ENCODE measurements at places on chromosomes 1 and 21.
A peak's percentile ranks its signal among the peaks of the same experiment; 100 is the strongest.

- no peak for DNase-seq
Measured at GRCh38 chr1:158694596-158694995, 5.9 kb downstream of the OR6K2 start.

GRCh38 chr1:203324105-203325025 lies 19.0 kb downstream of the BTG2 start:
- DNase-seq: no peak

DNA sequence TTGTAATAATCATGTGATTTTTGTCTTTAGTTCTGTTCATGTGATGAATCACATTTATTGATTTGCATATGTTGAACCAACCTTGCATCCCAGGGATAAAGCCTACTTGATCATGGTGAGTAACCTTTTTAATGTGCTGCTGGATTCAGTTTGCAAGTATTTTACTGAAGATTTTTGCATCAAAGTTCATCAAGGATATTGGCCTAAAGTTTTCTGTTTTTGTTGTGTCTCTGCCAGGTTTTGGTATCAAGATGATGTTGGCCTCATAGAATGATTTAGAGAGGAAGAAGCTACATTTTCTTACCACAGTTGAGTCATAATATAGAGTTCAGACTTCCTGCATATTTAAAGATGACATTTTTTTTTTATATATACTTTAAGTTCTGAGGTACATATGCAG lies 455.9 kb downstream of the PLPP3 start:
- DNase-seq: peak; percentile 36

DNA sequence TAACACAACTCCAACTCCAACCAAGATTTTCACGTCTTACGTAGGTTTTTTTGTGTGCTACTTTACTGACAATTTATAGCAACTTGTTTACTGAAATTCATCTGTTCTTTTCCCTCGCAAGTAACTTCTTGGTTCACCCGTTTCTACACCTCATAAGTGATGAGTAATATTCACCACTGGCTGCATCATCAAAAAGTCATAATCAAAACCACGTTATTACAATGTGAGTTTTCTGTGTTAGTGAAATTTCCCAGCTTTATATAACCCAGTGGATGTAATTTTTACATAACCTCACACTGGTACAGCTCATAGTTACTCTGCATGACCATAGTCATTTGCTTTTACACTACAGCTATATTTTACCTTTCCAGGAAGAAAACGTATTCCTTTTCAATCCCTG lies 401.1 kb upstream of the LYPLAL1 start:
- peak; percentile 55 for DNase-seq

GRCh38 chr1:156387870-156388173 lies 18.8 kb downstream of the RHBG start:
- DNase-seq: no peak

GRCh38 chr1:162091681-162092524 lies 22.4 kb downstream of the NOS1AP start:
- DNase-seq: peak; percentile 17

DNA sequence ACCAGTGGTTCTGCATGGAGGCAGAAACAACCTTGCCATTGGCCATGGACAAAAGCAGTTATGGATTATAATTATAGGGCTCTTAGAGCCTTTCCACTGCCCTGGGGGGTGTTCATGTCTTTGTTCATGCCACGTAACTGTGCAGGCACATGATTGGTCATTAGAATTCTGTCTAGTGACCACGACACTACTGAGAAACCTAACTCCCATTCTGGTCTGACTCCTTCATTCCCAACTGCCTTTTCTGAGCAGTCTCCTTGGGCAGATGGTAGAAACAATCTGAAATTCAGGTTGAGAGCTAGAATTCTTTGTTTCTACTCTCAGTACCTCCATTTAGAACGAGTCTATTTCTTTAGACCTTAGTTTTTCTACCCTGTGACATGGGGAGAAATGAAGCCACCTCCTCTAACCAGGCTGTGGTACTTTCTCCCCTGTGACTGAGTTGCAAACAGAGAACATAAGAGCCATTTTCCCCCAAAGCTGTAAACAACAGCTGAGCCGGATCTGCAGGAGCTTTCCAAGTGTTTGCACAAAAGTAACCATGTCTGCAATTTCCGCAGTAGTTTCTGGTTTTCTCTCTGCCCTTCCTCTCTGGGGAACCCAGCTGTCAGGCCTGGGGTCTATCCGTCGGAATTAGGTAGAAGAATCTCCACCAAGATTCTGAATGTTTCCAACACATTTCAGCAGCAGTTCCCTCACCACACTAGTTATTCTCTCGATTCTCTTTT lies 37.7 kb upstream of the IPO9 start:
- no peak for DNase-seq

DNA sequence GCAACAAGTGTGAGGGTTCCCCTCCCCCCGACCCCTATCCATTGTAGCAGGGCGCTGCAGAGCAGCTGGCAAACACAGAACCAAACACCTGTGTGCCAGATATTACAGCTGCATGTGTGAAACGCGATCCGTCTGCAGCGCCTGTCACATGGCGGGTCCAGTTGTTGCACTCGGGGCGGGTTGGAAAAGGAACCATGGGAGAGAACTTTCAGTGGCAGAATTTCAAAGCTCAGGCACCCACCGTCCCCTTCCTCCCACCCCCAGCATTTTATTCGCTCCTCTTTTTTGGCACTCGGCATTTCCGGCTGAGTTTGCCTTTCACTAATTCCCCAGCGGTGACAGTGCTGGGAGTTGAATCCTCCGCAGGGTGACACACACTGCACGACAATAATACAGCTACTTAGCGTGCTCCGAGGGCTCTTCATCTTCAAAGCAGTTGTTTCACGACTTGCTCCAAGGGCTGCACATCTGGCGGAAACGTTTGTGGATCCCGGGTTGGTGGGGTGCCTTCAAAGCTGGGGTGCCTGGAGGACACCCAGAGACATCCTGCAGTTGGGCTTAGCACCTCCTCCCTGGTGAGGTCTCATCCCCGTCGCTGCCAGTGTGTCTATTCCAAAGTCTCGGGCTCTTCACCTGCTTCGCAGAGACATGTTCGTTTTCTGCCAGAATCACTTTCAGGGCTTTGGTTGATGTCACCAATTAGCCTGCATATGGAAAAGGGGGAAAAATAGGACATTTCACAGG lies 180.7 kb downstream of the ZBTB18 start:
- peak; percentile 20 for DNase-seq

GRCh38 chr1:207811920-207812720 lies 60.3 kb downstream of the CD46 start:
- no peak for DNase-seq

DNA sequence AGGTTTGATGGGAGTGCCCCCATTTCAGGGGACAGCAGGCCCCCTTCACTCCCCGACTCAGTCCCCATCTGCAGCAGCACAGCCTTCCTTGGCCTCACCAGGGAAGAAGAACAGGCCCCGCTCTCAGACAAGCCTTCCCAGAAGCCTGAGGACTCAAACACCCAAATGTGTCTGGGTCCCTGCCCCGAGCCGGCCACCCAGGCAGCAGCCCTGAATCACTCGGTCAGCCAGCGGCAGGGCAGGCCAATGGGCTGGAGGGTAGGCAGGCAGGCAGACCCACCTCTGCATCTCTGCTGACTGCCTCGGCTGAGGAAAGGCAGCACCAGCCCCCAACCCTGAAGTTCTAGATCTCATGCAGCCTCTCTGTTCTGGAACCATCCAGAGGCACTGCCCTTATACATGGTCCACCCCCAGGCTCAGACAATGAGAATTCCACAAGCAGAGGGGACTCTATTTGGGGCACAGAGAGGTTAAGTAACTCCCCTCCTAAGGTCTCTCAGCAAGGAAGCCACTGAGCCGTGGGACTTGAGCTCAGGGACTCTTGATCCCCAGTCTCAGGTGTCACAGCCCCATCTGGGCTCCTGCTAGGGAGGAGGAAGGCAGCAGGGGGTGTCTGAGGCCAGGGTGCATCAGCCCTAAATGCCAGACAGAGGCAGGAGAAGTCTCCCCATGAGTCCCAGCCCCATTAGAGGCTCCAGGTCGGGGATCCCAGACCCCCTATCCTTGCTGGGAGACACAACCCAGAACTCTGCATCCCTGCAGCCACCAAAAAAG lies 33.2 kb upstream of the RUNX3 start:
- DNase-seq: no peak

DNA sequence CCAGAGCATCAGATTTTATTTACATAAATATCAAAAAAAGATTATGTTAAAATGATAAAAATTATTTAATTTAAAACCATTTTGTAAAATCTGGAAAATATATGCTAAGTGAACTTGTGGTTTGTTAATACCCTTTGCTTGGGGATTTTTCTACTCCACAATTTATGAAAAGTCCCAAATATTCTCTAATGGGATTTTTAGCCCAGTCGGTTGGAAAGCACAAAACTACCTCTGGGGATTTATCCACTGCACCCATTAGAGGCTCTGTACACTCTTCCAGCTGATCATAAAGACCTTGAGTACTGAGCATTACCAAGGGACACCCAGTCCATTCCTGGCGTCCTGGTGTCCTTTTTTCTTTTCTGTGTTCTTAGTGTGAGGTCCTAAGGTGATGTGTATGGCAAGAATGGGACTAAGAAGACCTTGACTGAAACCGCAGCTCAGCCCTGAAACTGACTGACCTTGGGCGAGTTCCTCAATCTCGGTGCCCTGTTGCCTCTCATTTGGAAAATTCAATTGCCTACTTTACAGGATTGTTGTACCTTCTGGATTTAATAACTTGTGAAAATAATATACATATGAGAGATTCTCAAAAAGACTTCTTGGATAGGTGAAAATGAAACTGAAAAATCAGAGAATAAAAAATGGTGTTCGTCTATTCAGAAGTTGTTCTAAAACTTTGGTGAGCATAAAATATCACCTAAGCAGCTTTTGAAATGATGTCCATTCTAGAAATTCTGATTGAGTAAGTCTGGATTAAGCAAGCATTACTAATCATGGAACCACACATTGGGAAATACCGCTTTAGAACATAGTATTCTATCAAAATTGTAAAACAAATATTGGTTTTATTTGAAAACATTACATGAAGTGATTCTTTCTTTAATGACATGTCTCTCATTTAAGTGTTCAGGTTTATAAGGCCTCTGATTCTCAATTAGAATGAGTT lies 21.5 kb upstream of the SAMSN1 start:
- no peak for DNase-seq

DNA sequence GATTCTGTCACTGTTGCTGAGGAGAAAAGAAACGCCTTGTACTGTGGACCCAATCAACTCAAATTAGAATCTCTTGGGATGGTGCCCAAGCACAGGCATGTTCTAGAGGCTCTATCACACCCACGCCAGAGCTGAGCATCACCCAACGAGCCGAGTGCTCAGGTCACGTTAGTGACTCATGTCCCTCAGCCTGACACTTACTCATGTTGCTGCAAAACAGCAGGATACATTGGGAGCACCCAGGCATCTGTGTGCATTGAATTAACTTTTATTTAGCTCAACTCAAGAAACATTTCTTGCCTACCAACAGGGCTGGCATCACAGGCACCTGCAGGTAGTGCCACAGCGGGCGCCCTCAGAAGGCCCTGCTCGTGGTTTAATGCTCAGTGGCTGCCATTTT lies 149.8 kb downstream of the ETS2 start:
- DNase-seq: no peak

- no peak for DNase-seq
Measured at GRCh38 chr21:20351138-20351537, 647.1 kb upstream of the NCAM2 start.

DNA sequence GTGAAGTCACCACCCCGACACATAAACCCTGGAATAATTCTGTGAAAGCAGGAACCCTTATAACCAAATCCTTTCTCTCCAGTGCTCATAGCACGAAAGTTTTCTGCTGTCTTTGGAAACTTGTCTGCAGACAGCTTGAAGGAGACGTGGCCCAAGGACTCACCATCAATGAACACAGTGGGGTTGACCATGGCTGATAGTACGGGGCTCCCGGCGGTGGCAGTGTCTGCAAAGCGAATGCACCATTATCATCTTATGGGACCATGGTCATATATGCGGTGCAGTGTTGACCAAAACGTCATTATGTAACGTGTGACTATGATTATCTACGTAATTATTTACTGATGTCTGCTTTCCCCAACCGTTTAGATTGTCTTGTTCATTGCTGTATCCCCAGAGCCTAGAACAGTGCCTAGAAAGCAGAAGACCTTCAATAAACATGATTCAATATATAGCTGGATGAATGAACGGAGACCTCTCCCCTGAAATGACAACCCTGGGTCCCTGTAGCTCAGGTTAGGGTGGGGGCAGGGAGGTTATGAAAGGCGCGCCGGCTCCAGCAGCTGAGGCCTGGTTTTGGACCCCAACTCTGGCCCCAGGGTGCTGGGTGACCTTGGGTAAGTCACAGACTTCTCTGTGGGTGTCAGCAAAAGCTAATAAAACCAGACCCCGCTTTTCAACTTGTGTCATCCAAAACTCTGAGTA lies 128.4 kb upstream of the ZBTB40 start:
- DNase-seq: no peak

DNA sequence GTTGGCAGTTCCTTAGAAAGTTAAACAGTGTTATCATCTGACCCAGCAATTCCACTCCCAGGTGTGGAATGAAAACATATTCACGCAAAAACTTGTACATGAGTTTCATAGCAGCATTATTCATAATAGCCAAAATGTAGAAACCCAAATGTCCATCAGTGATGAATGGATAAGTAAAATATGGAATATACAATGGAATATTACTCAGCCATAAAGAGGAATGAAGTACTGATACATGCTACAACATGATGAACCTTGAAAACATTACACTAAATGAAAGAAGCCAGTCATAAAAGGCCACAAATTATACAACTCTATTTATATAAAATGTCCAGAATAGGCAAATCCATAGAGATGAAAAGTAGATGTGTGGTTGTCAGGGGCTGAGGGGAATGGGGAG lies 53.5 kb downstream of the RRAGC start:
- DNase-seq: no peak

DNA sequence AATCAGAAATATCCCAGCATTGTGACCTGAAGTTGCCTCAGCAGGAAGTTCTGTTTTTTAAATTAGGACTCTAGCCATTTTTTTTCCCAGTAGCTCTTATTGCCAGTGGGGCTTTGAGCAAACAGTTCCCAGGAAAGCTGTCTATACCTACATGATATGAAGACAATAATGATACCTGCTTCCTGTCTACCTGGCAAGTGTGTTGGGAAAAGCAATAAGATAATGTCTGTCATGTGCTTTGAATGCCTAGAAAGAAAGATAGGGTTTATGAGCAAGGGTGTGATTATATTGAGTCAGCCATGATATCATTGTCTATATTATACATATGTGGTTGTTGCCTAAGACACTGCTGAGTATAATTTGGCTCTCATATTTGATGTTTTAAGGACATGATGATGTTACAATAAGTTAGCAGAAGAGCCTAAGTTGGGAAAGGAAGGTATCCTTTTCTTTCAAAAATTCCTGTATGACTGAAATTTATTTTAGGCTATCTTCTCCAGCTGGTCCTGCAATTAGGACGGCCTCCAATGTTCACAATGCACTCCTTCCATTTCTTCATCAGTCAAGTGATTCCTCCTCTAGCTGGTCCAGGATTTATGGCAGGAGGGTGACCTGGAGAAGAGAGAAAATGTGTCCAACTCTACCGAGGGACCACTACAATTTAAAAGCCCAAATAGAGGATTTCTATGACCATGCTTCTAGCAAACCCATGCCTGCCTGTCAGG lies 99.6 kb upstream of the CDC42BPA start:
- DNase-seq: no peak

GRCh38 chr1:18564676-18565075 lies 66.0 kb upstream of the PAX7 start:
- no peak for DNase-seq
